ENCODE measurements at places on chromosomes 12 and 14.

DNA sequence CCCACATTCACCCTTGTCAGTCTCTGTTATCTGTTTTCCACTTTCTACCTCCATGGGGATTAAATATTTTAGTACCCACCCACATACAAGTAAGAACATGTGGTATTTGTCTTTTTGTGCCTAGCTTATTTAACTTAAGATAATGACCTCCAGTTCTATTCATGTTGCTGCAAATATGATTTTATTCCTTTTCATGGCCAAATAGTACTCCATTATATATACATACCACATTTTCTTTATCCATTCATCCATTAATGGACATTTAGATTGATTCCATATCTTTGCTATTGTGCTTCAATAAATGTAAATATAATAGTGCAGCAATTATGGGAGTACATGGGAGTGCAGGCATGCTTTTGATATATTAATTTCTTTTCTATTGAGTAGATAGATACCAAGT is 185.8 kb downstream of the RPAP3 start:
- no peak for DNase-seq

DNA sequence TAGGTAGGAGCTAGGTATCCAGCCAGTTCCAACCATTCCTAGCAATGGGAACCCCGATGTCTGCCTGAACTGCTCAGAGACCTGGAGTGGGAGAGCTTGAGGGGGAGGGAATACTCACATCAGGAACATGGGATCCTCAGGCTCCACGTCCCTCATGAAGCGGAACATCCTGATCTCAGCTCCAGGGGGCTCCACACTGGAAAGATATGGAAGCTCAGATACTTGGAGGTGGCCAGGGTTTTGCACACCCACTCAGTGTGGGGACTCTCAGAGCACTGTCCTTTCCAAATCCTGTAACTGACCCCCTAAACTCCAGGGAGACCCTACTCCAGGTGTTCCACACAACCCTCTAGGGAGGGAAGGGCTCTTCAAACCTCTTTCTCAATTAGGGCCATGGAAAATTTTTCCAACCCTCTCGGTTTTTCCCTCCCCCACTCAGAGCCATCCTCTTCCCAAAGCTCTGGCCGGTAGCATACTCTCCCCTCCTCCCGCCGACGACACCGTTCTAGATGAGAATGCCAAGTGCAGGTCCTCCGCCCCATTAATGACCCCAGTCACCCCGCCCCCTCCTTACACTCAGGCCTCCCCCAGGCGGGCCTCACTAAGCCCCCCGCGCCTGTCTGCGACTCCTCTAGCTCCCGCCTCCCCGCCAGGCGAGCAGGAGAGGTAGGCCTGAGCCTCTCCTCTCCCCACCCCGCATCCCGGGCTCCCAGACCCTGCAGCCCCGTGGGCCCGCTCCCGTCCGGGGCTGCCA is 597 bp downstream of the MLF2 start:
- DNase-seq = no peak

- no peak for DNase-seq
Measured at GRCh38 chr14:60845523-60845922, 111.0 kb downstream of the MNAT1 start.

DNA sequence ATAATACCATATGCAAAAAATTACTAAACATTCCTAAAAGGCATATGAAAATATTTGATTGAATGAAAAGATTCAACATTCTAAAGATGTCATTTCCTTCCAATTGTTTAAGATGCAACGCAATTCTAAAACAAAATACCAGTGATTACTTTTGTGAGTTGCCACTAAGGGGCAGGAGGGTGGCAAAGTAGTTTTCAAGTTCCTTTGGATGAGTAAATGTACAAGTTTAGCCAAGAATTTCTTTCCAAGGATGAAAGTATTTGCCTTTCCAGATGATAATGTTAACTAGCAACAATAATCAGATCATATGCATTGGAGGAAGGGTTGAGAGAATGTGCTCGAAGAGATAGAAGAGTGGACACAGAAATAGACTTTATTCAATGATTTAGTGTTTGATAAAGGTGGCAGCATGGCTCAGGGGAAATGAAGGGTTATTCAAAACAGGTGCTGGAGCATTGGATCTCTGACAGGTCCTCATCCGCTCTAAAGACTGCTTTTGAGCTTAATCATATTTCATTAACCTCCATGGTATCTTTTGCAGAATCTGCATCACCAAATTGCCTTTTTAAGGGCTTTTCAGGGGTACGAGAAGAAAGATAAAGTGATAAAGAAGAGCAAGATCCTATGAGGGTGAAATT is 678.5 kb upstream of the TBX3 start:
- no peak for DNase-seq

- no peak for DNase-seq
Measured at GRCh38 chr12:2668816-2669215, 126.0 kb upstream of the FKBP4 start.

GRCh38 chr12:96327889-96328288 is 72.3 kb downstream of the CDK17 start:
- no peak for DNase-seq

- no peak for DNase-seq
Measured at GRCh38 chr12:17652436-17652835, 437.6 kb downstream of the RERGL start.

DNA sequence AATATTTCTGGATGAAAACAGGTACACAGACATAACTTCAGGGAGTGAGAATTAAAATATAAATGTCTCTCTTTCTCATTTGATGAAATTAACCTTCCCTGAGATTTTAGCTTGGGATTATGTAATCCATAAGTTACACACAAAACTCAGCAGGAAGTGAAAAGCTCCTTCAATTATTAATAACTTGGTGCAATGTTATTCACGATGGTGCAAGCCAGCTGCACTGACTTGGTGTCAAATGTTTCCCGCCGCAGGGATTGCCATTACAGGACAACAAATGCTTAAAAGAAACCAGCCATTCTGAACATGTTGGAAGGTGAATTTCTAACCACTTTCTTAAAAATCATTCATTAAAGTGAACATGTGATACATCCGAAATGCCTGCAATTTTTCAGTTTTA is 250.4 kb downstream of the FOXN3 start:
- DNase-seq = no peak

GRCh38 chr14:98138666-98139065 is 1133.3 kb downstream of the BCL11B start:
- peak; percentile 53 for DNase-seq

DNA sequence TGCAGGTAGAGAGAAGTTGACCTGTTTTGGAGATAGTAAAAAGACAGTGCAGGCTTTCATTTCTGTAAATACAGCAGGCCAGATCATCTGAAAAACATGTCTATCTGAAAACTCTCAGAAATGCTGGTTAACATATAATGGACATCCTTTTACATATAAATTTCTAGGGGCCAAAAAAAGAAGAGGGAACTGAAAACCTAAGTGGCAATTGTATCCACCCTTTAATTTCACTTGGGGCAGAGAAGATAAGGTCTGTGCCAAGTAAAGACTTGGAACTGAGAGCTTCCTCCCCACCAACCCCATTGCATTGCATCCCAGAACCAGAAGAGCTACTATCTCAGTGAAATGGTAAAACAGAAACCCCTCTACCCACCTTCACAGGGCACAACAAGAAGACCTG is 141.0 kb downstream of the SRGAP1 start:
- no peak for DNase-seq

- DNase-seq = no peak
Measured at GRCh38 chr12:9755567-9755966, 5.1 kb downstream of the CD69 start.

DNA sequence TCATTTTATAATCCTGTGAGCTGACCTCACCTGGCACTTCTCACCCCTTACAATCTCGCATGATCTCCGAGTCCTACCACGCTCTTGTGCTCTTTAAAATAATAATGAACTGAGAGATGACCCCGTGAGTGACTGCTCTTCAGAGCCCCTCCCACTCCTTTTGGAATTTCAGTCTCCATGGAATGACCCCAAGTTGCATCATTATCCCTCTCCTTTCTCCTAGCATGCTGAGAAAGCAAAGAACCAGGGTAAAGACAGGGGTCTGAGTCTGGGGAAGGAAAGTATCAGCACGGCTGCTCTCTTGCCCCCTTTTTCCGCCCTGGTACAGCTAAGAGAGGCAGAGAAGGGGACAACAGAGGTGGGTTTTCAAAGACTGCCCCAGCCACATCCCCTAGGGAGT is 178.3 kb upstream of the PLEKHA5 start:
- DNase-seq = no peak

DNA sequence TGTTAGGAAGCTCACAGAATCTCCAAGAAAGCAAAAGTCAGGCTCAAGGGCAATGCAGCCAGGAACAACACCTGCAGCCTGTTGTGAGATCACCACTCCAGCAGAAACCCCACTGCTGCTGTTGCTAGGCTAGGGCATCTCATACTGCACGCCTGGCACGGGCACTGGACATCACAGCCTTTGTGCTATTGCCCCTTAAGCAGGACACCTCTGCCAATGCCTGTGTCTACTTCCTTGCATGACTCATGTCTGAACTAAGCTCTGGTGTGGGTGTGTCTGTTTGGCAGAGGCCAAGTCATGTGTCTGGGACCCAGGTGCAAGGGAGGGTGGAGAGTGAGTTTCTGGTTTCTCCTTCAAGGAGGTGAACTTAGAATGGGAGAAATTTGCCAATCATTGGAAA is 10.0 kb upstream of the DDX47 start:
- peak; percentile 7 for DNase-seq

GRCh38 chr14:105419195-105420091 is at the start of gene MTA1:
Gene MTA1 (plus strand): TSS chr14:105419827. CDS start chr14:105420036, 209 bp downstream.
- DNase-seq = peak; percentile 50
